Right ventricle myocardium superior (tissue), 1 donor: ENCODE measurements at places on chromosomes 3 and 15. TPM values are rescaled to one million over a fixed set of nuclear protein-coding genes. Genes with fewer than 3 reads are reported as not detected.

The TMOD3 gene
- total RNA-seq, result 17.6 TPM

The MAP2K1 gene
- total RNA-seq, result 36.9 TPM

The SYNM gene
- total RNA-seq, result 295 TPM

The FANCD2OS gene
- total RNA-seq, result not detected

The PARP15 gene
- total RNA-seq, result 0.40 TPM

The ACP3 gene
- total RNA-seq, result 1.3 TPM

The SAMD7 gene
- total RNA-seq, result not detected

The CIP2A gene
- 1.5 TPM for total RNA-seq

The LYZL4 gene
- total RNA-seq, result not detected

The GOLGA6L7 gene
- total RNA-seq, result not detected

The CPNE9 gene
- not detected for total RNA-seq

The NECTIN3 gene
- 9.5 TPM for total RNA-seq
